Breast epithelium (tissue), 4 donors: ENCODE measurements at places on chromosomes 12 and 14. TPM values are rescaled to one million over a fixed set of nuclear protein-coding genes. Genes with fewer than 3 reads are reported as not detected.

GRCh38 chr14:81352413-81352812 is 47.7 kb downstream of the STON2 start:
- DNase-seq = no peak

GRCh38 chr14:75310295-75311111 is 31.9 kb downstream of the FOS start:
- DNase-seq = peak; percentile 88

DNA sequence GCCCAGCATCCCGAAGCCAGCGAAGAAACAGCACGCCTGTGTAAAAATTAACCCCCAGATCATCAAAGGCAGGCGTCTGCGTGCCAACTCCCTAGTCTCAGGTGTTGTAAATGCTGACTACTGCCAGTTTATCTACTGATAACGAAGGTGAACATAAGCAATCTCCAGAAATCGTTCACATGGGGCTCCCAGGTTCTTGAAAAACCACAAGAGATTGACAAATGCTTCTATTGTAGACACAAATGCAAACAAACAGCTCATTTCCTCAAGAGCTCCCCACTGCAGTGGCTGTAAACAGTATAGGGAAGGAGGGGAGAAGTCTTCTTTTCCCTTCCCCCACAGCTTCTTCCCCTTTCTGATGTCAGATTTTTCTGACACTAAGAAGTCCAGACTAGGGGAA is 5.3 kb upstream of the PLEKHG3 start:
- peak; percentile 15 for DNase-seq

GRCh38 chr14:47676315-47676617 is 861 bp upstream of the MDGA2 start:
- no peak for DNase-seq

DNA sequence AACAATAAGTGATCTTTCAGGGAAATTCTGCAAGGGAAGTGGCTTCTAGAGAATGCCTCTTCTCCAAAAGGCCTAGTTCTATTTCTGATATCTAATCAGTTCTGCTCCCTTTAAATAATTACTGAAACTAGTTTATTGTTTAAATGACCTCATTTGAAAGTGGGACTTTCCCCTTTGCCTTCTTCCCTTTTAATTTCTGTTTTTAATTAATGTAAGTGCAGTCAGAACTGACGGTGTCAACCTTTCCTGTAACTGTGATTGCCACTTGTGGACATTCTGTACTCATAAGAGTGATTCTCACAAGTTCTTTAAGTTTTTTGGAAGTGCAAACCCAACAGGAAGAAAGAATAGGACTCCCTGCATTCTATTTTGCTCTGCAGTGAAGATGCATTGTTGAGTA is 265.3 kb upstream of the PLEKHG7 start:
- DNase-seq = no peak

GRCh38 chr12:51925346-51926063 is 18.2 kb downstream of the ACVRL1 start:
- no peak for DNase-seq

- no peak for DNase-seq
Measured at GRCh38 chr14:91977884-91978283, 30.4 kb upstream of the FBLN5 start.

GRCh38 chr12:47844264-47845019 is 24.7 kb upstream of the HDAC7 start:
- DNase-seq = no peak

GRCh38 chr12:95625012-95625411 is 73.7 kb upstream of the USP44 start:
- DNase-seq = no peak

GRCh38 chr12:88553941-88554658 is 26.2 kb downstream of the KITLG start:
- peak; percentile 54 for DNase-seq

- DNase-seq = no peak
Measured at GRCh38 chr12:115638733-115639647, 638.5 kb downstream of the MED13L start.

GRCh38 chr12:92457458-92458180 is 245.2 kb upstream of the PLEKHG7 start:
- DNase-seq = no peak

DNA sequence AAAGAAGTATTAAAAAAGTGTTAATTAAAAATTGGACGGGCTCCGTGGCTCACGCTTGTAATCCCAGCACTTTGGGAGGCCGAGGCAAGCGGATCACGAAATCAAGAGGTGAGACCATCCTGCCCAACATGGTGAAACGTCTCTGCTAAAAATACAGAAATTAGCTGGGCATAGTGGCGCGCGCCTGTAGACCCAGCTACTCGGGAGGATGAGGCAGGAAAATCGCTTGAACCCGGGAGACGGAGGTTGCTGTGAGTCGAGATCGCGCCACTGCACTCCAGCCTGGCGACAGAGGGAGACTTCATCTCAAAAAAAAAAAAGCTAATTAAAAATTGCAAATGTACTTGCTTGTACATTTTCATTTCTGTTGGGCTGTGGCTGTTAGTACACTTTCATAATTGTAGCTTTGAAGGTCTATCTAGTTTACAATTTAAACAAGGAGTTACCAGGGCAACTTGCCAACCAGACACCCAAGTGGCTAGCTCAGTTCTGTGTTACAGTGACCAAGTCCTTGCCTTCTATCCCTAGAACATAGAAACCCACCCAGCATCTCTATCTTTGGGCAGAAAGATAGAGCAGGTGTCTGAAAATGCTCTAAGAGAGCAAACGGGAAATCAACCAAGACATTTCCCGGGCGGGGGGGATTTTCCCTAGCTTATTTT is 1.2 kb downstream of the COA8 start:
- no peak for DNase-seq

DNA sequence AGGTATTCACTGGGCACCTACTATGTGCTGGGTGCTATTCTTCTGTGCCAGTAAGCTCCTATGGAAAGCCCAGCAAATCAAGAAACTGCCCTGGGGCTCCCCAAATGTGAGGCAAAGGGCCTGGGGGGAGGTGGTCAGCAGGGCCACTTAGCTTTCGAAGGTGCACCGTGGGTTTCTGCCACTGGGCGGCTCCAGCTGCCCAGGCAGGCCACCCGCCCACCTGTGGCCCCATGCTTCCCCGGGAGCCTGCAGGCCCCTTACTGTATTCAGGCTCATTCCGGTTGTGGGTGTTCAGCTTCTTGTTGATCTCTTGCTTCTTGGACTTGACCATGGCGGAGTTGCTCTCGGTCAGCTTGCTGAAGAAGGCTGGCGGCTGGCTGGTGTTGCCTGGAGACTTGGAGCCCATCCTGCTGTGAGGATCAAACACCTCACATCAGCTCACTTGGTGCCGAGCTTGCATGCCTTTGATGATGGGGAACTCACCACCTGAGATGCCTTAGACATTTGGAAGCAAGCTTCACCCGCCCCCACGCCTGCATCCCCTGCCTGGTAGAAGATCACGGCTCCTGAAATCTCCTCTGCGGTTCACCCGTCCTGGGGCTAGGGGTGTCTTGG is 37.3 kb downstream of the RFLNA start:
- DNase-seq = no peak

DNA sequence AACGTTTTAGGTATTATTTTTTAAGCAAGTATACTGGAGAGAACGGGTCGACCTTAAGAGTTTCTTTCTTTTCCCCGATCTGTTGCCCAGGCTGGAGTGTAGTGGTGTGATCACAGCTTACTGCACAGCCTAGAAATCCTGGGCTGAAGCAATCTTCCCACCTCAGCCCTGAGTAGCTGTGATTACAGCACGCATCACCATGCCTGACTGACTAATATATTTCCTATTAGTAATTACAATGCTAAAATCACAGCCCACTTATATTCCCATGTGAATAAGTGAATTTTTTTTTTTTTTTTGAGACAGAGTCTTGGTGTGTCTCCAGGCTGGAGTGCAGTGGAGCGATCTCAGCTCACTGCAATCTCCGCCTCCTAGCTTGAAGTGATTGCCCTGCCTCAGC is 50.4 kb downstream of the DICER1 start:
- no peak for DNase-seq

DNA sequence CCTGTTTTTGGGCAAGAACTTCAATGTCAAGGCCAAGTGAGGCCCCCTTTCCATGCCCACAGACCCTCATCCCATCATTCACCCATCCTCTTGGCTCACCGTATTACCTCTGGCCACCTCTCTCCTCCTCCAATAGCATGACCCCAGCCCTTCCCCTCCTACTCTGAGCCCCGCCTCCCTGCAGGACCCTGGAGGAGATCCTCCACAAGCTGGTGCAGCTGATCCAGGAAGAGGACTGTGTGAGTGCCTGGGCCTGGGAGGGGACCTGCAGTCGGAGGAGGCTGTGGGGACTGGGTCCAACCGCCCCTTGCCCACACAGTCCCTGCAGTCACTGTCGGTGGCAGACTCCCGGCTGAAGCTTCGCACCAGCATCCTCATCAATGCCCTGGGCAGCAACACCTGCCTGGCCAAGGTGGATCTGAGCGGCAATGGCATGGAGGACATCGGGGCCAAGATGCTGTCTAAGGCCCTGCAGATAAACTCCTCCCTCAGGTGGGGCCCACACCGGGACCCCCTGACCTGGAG is 7.2 kb downstream of the CARMIL3 start:
- no peak for DNase-seq

GRCh38 chr12:1131811-1132224 is 140.8 kb downstream of the ERC1 start:
- peak; percentile 32 for DNase-seq

DNA sequence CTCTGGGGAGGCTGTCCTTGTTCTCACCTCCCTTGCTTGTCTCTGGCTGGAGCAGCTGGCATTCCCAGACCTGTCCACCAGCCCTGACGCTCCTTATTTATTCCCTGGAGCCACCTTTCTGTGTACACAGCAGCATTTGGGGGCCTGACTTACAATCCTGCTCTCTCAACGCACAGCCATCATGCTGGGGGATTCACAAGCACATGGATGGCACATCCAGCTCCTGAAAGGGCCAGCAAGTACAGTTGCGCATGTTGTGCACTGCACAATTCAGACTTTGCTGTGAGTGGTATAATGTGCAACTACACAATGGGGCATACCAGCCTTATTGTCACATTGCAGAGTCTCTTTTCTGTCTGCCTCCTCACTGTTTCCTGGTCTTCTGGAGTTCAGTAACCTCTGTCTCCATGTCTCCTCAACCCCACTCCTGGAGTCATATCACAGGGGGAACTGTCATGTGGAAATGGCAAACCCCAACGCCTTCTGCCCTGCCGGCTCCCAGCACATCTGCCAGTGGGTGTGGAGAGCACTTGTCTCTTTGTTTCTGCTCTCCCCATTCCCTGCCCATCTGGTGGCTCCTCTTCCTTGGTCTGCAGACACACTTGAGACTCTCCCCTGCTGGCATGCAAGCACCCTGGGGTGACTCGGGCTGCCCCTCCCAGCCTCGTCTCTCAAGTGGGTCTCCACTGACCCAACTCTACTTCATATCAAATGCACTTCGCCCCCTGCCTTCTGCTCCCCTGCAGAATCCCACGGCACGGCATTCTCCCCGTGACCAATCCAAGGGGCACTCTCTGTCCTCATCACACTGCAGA is 41.2 kb upstream of the MEG3 start:
- no peak for DNase-seq

GRCh38 chr12:13436182-13436581 is 239.7 kb downstream of the EMP1 start:
- DNase-seq = no peak

DNA sequence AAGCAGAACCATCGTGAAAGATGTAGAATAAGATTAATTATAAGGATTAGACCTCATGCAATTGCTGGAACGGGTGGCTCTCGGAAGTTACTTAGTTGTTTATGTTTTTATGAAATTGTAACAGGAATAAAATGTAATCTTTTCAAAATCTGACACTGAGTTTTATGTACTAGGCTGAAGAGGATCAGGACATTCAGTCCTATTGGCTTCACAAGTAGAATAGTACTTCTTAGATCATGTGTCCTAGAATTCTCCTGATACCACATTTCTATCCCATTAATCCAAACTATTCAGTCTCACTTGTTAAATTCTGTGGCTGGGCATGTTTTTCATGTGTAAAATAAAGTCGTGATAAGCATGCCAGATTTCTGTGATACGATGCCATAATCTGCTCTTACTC is 423.5 kb upstream of the OR4E1 start:
- no peak for DNase-seq

DNA sequence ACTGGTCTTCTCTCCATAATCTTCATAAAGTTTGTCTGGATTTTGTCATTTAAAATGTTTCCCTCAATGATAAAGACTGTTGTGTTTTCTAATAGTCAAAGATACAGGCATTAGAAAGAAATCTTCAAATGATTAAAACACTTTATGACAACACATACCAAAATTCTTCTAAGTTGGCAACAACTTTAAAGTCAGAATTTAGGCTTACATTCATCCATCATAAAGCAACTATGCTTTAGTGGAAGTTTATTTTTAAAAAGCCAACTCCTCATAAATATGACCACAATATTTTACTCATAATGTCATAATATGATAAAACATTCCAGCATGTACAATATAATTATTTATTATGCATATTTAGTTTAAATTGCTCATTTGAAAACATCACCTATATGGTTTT is 17.2 kb upstream of the CCER1 start:
- no peak for DNase-seq

DNA sequence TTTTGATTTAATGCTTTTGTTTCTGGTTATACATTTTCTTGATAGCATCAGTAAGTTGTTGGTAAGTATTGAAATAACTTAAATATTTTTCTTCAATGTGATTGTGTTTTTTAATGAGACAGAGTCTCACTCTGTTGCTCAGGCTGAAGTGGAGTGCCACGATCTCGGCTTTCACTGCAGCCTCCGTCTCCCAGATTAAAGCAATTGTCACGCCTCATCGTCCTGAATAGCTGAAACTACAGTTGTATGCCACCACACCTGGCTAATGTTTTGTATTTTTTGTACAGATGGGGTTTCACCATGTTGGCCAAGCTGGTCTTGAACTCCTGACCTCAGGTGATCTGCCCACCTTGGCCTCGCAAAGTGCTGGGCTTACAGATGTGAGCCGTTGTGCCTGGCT is 78.8 kb downstream of the FGD4 start:
- DNase-seq = no peak

DNA sequence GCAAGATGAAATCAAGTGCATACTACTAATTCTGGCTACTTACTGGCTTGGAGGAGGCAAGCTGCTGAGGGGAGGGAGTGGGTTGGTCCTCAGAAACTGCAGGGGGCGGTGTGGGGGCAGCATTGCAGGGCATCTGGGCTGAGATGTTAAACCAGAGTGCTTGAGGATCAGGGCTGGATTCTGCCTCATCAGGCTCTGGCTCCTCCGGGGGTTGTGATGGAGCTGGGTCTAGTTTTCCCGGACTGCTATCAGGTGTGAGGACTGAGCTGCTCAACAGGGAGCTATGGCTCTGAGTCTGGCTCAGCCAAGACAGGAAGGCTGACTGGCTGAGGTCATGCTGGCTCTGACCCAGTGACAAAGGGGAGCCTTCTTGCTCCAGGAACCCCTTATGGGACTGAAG is 28.6 kb downstream of the BAZ2A start:
- DNase-seq = no peak

- DNase-seq = no peak
Measured at GRCh38 chr14:75491376-75491978, 30.8 kb upstream of the BATF start.

GRCh38 chr14:61472011-61472672 is 150.8 kb downstream of the PRKCH start:
- DNase-seq = no peak

GRCh38 chr14:33307691-33308251 is 369.1 kb downstream of the NPAS3 start:
- DNase-seq = no peak

Gene SERPINA3
- 1,840 TPM for total RNA-seq

Gene TPH2
- not detected for total RNA-seq

Gene LRRIQ1
- total RNA-seq = 1.5 TPM

Gene PRR4
- 18.0 TPM for total RNA-seq

Gene CCDC175
- total RNA-seq = not detected

Gene ANKRD33
- not detected for total RNA-seq

Gene CLEC14A
- total RNA-seq = 25.6 TPM

Gene HOXC9
- 4.6 TPM for total RNA-seq

Gene DENND5B
- total RNA-seq = 17.7 TPM

Gene GUCY2C
- 1.3 TPM for total RNA-seq

Gene CEP290
- total RNA-seq = 24.6 TPM

Gene NUAK1
- 13.1 TPM for total RNA-seq

Gene SMCO2
- not detected for total RNA-seq
